NT2/D1 (cell line): ENCODE measurements at places on chromosomes 5 and 9.

DNA sequence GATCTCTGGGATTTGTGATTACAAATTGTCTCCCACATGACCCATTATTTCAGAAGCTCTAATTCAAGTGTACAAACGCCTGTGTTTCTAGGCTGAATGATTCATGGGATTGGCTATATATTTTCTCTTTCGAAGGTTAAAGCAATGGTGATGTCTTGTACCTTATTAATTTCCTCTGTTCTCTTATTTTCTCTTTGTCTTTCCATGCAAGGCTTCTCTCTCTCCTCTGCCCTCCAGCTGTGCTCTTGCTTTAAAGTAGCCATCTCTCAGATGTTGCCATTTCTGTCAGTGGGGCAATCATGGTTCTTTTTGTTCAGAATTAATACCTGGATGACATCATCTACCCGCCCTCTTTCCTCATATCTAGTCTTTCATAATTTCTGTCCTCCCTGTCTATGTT, 184.3 kb upstream of the ATP10B start:
- no peak for DNase-seq

- no peak for DNase-seq
Measured at GRCh38 chr5:42784132-42784531, 27.5 kb downstream of the CCDC152 start.

DNA sequence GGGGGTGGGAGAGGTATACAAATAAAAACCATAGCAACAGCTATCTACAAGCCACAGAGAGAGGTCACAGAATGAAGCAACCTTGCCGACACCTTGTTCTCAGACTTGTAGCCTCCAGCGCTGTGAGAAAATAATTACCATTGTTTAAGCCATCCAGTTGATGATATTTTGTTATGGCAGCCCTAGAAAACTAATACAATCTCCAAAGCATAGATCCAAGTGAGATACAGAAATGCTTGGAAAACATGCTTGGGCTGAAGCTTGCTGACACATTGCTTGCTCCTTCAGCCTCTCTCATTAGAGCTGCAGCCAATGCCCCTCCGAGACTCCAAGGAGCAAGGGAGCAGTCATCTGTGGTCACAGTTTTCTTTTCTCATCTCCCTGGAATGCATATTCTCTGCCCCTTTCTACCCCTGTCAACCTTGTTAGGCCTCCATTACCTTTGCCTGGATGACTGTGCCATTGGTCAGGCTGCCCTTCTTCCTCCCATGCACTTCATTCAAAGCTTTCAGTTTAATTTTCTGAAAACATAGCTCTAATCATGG, 401.4 kb upstream of the KLF4 start:
- no peak for DNase-seq

GRCh38 chr9:130448035-130448624, 3.4 kb downstream of the ASS1 start:
- DNase-seq, result no peak

DNA sequence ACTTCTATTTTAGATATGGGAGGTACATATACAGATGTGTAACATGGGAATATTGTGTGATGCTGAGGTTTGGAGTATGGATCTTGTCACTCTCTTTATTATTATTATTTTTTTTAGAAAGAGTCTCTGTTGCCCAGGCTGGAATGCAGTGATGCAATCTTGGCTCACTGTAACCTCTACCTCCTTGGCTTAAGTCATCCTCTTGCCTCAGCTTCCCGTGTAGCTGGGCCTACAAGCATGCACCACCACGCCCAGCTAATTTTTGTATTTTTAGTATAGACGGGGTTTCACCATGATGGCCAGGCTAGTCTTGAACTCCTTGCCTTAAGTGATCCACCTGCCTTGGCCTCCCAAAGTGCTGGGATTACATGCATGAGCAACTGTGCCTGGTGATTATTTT, 138.4 kb upstream of the SLC28A3 start:
- DNase-seq, result no peak

- no peak for DNase-seq
Measured at GRCh38 chr5:165209101-165209727, 1703.8 kb downstream of the MAT2B start.

GRCh38 chr5:626850-627249, 14.7 kb downstream of the CEP72 start:
- no peak for DNase-seq

GRCh38 chr5:11619339-11620024, 284.8 kb downstream of the CTNND2 start:
- no peak for DNase-seq

DNA sequence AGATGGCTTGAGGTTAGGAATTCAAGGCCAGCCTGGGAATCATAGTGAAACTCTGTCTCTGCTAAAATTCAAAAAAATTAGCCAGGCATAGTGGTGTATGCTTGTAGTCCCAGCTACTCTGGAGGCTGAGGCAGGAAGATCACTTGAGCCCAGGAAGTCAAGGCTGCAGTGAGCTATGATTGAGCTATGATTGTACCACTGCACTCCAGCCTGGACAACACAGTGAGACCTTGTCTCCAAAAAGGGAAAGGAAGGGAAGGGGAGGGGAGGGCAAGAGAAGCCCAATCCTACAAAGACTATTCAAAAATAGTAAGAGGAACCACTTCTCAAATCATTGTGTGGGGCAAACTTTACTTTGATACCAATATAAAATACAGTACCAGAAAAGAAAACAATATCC, 11.2 kb downstream of the SEMA4D start:
- no peak for DNase-seq

- no peak for DNase-seq
Measured at GRCh38 chr5:39370555-39371366, 6.5 kb upstream of the C9 start.

DNA sequence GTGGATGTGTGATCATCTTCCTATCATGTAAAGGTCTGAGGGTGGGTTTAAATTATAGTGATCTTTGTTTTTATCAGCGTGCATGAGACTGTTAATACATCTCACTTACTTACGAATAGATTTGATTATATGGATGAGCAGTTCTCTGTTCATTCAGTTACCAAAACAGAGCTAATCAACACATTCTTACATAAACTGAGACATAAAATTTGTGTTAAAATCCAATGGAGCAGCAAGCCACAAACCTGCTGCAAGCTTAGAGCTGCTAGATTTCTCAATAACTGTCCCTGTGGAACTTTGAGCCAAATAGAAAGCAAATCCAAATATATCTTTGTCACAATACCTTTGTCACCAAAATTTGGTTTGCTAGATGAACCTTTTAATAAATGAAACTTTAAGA, 50.1 kb downstream of the NUDT12 start:
- no peak for DNase-seq

DNA sequence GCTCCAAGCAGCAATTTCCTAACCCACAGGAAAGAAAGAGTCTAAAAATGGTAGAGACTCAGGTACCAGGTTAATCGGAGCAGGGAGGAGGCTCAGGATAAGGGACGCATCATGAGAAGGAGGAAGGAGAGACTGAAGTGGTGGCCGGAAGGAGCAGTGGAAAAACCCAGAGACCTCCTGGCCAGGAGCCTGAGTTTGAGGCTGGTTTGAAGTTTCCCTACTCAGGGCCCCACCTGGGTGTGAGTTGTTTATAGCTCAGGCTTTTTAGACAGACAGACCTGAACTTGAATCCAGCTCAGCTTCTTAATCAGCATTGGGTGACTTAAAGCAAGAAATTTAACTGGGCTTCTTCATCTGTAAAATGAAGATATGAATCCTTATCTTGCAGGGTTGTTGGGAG, 11.9 kb upstream of the AQP7 start:
- DNase-seq, result no peak

GRCh38 chr9:112285056-112285455, 48.4 kb downstream of the PTBP3 start:
- no peak for DNase-seq

GRCh38 chr9:26975728-26976707, 19.8 kb downstream of the IFT74 start:
- no peak for DNase-seq

DNA sequence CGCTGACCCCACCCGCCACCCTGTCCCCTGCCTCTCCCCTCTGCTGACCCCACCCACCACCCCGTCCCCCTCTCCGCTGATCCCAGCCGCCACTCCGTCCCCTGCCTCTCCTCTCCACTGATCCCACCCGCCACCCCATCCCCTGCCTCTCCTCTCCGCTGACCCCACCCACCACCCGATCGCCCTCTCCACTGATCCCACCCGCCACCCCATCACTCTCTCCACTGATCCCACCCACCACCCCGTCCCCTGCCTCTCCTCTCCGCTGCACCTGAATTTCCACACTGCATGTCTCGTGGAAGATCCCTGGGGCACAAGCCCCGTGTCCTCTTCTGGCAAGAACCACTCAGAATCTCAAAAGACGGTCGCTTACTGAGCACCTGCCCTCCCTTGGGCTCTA, 53.4 kb upstream of the OLFM1 start:
- DNase-seq, result no peak

DNA sequence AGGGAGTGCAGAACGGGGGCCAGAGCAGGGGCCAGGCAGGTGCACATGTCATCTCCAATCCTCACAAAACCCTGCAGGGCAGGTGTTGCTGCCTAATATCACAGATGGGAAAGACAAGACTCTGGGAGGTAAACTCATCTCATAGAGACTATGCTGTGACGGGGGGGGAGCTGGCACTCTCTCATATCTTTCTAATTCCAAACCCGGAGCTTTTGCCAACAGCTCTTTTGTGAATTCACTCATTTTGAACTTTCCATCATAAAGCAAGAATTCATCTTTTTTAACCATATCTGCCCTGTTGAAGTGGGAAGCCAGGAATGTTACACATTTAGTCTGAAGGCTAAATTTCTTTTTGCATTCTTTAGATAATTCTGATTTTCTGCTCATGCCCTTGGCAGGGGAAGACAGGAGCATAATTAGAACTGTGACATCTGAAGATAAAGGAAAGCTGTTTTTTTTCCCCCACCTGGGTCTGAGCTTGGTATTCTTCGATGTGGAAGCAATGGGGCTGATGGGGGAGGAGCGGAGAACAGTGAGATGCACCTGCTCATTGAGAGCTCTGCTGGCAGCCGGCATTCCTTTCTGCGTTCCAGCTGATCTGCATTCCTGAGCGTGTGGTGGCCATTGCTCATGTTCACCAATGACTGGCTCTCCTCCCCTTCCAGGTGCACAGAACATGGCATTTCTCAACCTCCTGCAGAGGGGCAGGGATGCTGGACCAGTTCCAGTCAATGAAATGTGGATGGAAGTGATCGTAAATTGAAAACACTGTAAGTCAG, 159.2 kb downstream of the NSG2 start:
- DNase-seq, result peak; percentile 28

DNA sequence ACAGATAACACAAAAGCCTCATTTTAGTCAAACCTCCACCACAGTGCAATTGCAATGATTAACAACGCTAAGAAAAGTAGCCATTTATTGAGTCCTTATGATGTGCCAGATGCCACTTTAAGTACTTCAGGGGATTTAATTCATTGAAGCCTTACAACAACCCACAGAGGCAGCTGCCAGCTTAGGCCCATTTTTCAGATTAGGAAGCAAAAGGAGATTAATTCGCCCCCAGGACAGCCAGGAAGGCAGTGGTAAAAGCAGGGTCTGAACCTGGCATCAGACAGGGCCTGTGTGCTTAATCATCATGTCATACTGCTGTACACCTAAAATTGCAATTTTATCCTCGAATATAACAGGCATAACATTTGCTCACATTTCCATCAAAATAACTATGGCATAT, 23.9 kb downstream of the MED27 start:
- DNase-seq, result no peak

- DNase-seq, result no peak
Measured at GRCh38 chr9:108603141-108603540, 252.6 kb downstream of the ACTL7B start.

DNA sequence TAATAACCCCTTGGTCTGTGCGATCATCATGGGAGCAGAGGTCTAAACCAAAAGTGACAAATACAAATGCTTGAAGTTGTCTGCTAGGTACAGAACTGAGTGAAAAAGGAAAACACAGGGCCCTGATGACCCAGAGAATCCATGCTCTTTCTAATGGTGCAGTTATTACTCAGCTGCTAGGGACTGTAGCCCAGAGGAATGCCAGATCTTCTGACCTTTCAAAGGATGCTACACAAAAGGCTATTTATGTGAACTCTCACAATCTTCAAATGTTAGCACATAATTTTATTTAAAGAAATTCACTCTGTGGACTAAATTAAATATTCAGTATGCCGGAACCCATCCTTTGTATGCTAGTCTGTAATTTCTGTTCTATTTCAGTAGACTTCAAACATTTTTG, 79.9 kb downstream of the PRR16 start:
- no peak for DNase-seq

- no peak for DNase-seq
Measured at GRCh38 chr9:116103976-116104820, 49.4 kb upstream of the PAPPA start.

GRCh38 chr5:493119-493701, 31.0 kb downstream of the SLC9A3 start:
- DNase-seq, result no peak

GRCh38 chr9:136714893-136715274, 2.5 kb downstream of the DIPK1B start:
- no peak for DNase-seq

DNA sequence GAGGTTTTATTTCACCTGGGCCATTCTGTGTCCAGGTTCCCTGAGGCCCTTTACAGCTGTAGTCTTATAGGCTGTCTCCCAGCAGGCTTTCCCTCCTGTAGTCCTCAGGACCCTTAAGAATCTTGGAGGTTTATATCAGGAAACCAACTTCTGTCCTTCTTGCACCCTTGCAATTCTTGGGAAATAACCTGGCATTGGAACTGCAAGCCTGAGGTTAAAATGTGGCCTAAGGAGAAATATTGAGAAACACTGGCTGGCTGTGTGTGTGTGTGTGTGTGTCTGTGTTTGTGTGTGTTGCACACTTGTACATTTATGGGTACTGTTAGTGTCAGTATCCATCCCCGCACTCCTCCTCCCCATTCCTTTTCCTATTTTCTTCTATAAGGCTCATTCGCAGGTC, 168.9 kb downstream of the PAPPA start:
- DNase-seq, result no peak

- peak; percentile 32 for DNase-seq
Measured at GRCh38 chr9:89278997-89279739, 31.8 kb upstream of the CKS2 start.

GRCh38 chr5:177183142-177183541, 49.6 kb downstream of the NSD1 start:
- no peak for DNase-seq

DNA sequence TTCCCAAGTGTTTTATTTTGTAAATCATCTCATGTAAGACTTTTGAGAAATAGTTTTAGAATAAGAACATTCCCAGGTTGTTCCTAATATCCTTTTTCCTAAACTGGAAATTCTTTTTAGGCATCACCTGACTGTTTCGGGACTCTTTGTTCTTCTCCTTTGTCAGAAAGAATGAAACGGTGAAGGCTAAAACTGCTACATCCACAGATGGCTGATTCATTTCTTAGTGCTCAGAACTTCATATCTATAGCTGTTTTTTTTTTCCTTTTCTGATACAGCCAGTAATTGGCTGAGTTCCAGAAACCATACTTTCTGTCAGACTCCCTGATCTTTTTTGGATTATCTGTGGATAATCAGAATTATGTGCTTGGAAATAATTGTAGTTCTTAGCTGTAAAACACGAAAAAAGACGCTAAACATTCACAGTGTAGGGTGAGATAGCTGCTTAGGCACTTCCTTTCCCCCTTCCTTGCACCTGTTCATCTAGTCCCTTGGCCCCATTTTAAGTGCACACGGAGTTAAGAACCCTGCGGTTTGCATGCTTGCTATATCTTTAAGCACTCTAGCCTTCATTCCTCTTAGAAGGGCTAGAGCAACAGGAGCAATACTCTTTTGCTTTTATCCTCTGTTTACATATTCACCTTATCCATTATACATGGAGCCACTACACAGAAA, 283.9 kb downstream of the PJA2 start:
- DNase-seq, result no peak

- no peak for DNase-seq
Measured at GRCh38 chr9:91807643-91808246, 142.3 kb downstream of the ROR2 start.

GRCh38 chr5:172454358-172455086, at the start of gene SH3PXD2B:
Gene SH3PXD2B, minus strand, starts transcription at chr5:172454525. Its CDS starts 173 bp downstream, at chr5:172454352.
- DNase-seq, result peak; percentile 25
